ENCODE measurements at places on chromosomes 2 and 18. TPM values are rescaled to one million over a fixed set of nuclear protein-coding genes. Genes with fewer than 3 reads are reported as not detected.

RIT2 gene
- not detected for total RNA-seq

VWC2L gene
- total RNA-seq, result not detected

VWA3B gene
- total RNA-seq, result not detected

WDCP gene
- total RNA-seq, result 4.9 TPM

DSG1 gene
- total RNA-seq, result 60.2 TPM

COL4A3 gene
- total RNA-seq, result 0.11 TPM

SFTPB gene
- total RNA-seq, result not detected

UGT1A3 gene
- total RNA-seq, result 3.1 TPM

GCG gene
- total RNA-seq, result not detected

SPDYA gene
- 0.97 TPM for total RNA-seq

MEMO1 gene
- 61.7 TPM for total RNA-seq

KHK gene
- 1.3 TPM for total RNA-seq

NT5DC4 gene
- total RNA-seq, result not detected

ABCG8 gene
- total RNA-seq, result not detected

GRCh38 chr18:71125581-71125980, 836.7 kb downstream of the SOCS6 start:
- no peak for DNase-seq

DNA sequence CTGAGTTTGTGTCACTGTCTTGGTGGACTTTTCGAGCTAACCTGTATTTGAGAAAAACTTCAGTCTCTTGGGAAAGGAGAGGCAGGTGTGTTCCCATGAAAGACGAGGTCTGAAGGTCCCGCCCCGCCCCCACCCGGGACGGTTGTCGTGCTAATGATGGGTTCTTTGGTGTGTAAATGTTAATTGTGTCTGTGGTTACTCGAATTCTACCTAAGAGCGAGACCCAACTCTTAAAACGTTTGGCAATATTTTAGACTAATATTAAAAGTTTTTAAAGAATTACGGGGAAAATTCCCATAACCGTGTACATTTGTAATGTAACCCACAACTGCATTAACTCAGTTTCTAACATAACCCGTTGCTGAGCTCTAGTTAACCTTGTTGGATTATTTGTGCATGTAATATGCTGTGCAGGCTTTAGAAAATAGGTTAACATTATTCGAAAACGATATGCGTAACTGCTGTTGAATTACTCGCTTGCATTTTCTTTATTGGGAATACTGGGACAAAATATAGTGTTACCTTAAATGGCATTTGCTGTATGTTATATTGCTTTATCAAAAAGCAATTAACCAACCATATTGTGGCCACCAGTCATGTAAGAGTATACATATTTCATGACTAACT, 833 bp downstream of the EPB41L5 start:
- no peak for DNase-seq

DNA sequence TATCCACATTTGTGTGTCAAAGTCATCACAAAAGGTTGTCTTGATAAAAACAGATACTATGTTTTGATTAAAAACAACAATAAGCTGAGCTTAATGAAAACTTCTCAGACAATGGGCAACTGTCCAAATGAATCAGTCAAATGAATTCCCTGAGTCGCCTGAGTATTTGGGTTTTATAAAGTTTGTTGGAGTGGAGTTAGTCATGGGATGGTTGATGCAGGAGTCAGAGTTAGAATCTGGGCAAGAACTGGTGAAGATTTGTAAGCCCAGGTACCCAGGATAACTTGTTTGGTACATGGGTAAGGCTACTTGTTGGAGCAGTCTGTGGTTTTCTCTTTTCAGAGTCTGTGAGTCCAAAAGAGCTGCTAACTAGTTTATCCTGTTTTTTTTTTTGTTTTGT, 34.4 kb upstream of the RAPGEF4 start:
- no peak for DNase-seq

GRCh38 chr2:182784777-182785176, 68.7 kb downstream of the DNAJC10 start:
- no peak for DNase-seq

- no peak for DNase-seq
Measured at GRCh38 chr18:7668392-7668791, 101.3 kb downstream of the PTPRM start.

DNA sequence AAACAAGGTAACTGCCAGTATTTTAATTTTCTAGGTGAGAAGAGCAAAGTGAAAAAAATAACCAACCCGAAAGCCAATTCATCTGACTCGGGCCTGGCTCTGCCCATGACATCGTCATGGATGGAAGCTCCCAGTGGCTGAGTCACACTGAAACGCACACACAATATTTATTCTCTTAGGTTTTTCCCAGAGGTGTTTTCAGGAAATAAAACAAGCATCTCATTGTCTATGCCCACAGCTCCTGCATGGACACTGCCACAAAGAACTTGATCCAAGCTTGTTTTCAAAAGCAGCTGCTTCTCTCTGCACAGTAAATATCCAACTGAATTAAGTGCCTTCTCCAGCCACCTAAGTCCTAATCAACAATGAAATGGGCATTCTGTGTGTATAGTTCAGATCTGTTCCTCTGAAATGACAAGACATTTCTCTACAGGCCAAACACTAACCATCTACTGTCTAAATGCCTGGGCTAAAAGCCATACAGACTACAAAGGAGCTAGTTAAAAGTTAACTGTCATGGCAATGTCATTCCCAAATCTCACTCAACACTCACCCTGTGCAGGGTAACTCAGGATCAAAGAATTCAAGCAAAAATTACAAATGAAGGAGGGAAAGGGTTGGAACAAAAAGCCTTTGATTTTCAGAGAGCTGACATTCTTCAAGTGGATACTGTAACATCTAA, 62.9 kb downstream of the RPL31 start:
- DNase-seq, result no peak

DNA sequence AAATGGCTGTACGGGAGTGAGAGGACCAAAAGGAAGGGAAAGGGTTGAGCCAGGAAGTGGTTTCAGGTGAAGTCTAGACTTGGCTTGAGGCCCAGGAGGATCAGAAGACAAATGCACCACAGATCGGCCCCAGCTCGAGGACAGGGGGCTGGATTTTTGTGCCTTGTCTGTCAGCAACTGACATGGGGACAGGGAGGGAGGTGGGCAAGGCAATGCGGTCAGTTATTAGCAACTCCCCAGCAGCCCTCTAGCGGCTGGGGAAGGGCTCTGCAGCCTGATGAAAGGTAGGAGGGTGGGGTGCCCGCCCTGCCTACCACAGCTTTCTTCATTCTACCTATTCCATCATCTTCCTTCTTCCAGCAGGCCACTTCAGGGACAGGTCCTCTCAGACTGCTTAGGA, 50.0 kb downstream of the CPO start:
- DNase-seq, result no peak

- no peak for DNase-seq
Measured at GRCh38 chr18:79572093-79572780, 107.4 kb upstream of the CTDP1 start.

GRCh38 chr2:68977453-68977852, 3.0 kb downstream of the GKN1 start:
- DNase-seq, result no peak

DNA sequence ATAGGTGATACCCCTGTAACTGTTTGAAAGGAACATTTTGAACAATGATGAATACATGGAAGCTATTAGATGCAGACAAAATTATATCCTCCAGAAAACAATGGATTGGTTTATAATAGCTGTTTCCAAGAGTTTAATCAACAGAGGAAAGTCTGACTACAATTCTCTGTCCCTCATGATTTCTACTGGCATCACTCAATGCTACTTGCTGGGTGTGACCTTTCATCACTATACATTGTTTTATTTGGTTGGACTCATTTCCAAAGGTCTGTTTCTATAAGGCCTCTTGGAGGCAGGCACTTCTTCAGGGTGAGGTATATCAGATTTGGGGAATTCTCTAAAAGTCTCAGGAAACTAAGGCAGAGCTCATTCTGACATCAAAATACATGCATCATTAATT, 636.1 kb upstream of the SLC8A1 start:
- DNase-seq, result no peak

DNA sequence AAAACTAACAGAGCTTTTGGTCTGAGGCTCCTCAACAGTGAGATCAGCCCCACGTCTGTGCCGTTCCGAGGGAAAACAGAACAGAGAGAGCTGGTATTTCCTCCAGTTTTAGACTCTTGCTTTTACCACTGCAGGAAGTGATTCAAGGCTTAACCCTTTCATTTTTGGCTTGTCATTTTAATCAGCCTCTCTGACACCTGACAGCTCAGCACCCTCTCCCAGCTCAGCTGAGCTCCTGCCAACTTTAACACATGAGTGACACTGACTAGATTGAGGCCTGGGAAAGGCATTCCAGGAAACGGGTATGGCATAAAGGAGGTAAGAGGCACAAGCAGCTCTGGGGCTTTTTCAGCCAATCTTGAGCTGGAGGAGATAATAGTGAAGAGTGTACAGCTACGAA, 239.4 kb upstream of the SKOR2 start:
- no peak for DNase-seq

DNA sequence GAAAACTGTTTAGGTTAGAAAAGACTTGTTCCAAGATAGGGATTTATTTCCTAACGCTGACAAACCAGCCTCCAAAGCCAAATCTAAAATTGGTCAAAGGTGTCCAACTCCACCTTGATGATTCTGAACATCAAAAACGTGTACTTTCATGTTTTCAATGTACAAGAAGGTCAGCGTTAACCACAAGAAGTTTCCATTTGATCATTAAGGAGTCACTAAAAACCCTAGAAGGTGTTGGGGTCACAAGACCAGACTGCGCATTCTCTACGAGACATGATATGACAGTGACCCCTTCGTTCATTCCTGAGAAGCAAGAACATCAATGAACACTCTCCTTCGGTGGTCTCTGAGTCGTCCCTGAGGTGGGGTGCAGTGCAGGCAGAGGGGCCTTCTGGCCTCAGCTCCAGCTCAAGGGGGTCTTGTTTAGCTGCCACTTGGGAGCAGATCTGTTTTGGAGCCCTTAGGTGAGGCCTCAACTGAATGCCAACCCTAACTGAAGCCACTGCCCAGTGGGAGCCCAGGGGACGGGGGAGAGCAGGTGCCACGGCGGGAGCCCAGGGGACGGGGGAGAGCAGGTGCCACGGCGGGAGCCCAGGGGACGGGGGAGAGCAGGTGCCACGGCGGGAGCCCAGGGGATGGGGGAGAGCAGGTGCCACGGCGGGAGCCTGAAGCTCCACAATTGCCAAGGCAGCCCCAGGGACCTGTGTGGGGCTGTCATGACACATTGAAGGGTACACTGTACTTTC, 55.2 kb downstream of the PARD6G start:
- DNase-seq, result no peak

- no peak for DNase-seq
Measured at GRCh38 chr2:24334245-24334633, 26.1 kb downstream of the ITSN2 start.

- DNase-seq, result no peak
Measured at GRCh38 chr2:68839260-68839833, 31.9 kb downstream of the BMP10 start.

GRCh38 chr2:1350111-1350510, 63.2 kb upstream of the TPO start:
- DNase-seq, result no peak

- no peak for DNase-seq
Measured at GRCh38 chr2:58378152-58378551, 137.0 kb upstream of the FANCL start.

GRCh38 chr2:139156730-139157129, 376.5 kb upstream of the NXPH2 start:
- DNase-seq, result no peak

GRCh38 chr2:201971531-201972228, 62.0 kb upstream of the FZD7 start:
- no peak for DNase-seq

GRCh38 chr2:172381275-172382027, 45.9 kb upstream of the ITGA6 start:
- DNase-seq, result no peak

DNA sequence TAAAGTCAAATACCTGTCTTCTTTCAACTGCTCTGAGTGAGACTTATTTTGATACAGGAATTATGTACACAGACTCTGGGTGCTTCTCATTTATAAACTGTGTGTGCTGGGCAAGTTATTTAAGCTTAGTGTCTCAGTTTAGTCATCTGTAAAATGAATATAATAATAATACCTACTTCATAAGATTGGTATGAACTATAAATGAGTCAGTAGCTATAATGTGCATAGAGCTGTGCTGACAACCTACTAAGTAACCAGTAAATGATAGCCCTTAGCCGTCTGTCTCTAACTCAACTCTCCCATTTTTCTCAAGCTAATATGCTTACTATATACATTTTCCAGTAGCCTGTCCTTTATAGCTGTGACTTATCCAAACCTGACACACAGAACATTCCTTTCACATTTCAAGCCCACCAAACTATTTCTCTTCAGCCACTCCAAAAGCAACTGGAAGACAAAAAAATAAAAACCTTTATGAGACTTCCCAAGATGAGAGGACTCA, 319.8 kb downstream of the ETAA1 start:
- DNase-seq, result no peak

DNA sequence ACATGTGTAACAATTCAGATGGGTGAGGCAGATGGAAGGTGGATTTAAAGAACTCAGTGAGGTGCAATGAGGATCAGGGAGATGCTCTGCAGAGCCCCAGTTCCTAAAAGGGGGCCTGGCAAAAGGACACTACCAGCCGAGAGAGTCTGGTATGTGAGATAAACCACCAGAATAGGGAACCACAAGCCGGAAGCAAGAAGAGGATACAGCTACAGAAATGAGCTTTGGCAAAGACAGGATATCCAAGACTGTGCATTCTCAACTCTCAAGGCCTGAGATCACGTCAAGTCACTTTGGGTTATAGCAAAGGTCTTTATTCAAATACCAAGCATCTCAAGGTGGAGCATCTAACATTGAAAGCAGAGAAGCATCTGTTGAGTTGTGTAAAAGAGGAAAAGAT, 293.5 kb downstream of the ARHGAP15 start:
- DNase-seq, result no peak

DNA sequence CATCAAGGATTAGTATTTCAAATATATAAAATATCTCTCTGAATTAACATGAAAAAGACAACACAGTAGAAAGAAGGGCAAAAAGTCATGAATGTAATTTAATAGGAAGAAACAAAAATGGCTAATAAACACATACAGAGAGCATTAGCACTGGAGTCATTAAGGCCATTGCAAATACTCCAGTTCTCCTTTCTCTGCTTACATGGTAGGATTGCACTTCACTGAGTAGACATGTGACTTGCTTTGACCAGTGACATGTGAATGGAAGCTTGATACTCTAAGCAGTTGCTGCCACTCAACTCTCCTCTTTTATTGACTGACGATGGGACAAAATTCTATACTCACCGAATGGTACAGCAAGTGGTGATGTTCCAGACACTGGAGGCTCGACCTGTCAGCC, 153.9 kb upstream of the LGALSL start:
- no peak for DNase-seq

DNA sequence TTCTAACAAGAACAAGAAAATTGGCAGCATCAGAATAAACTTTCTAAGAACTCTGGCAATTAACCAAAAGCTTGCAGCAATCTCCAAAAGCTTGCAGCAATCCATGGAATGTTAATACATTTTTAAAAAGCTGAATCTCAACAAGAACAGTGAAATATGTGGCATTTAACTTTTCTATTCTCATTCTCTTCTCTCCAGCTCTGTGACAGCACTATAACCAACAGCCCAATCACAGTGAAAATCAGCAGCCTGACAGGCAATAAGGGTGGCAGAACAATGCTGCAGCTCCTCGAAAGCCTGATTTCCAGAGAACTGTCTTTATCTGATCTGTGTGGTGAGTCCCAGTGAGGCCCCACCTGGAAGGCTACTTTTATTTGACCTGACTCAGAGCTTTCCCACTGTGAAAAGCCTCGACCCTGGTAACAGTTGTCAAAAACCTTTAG, 60.0 kb downstream of the TMEM131 start:
- no peak for DNase-seq
